ENCODE measurements at places on chromosomes 11 and 22. TPM values are rescaled to one million over a fixed set of nuclear protein-coding genes. Genes with fewer than 3 reads are reported as not detected.

DNA sequence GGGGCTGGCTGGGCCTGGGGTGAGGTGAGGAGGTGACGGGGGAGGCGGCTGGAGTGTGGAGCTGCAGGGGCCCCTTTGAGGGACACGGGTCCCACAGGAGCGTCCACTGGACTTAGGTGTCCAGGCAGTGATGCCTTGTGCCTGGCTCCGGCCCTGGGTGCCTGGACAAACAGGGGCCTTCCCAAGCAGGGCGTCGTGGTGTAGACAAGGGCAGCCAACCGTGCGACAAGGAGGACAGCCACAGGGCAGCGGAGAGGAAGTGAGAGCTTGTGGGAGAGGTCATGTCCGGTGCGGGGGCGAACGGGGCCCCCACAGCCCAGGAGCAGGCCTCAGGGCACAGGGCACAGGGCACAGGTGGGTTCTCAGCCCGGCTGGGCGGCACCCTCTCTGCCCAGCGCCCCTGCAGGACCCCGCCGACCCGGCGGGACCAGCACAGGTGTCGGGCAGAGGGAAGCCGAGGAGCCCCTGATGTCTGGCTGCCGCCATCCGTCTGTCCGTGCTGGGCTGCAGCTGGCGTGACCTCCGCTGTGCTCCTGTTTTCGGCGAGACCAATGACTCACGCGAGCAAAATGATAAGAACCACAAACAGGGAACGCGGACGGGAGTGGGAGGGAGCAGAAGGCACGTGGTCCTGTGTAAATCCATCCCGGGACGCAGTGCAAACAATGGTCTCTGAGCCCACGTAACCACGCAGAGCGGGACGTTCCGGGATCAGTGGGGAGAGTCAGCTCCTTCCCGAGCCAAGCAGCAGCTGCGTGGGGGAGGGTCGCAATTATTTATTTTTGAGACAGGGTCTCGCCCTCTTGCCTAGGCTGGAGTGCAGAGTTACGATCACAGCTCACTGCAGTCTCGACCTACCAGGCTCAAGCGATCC is 49.1 kb upstream of the A4GALT start:
- peak overlapping the region; percentile 8 for H3K27ac ChIP-seq
- H3K4me1 ChIP-seq: peaks cover 30% of the 10 kb centered on the region
- peak overlapping the region; percentile 51 for H3K4me3 ChIP-seq
- no peaks in the 10 kb centered on the region for H3K36me3 ChIP-seq
- DNase-seq: peak; percentile 66
- no peaks in the 10 kb centered on the region for H3K27me3 ChIP-seq

Gene POU2AF3
- total RNA-seq: 0.38 TPM

Gene KCNE3
- 4.3 TPM for total RNA-seq

Gene SCGB1C1
- total RNA-seq: not detected

DNA sequence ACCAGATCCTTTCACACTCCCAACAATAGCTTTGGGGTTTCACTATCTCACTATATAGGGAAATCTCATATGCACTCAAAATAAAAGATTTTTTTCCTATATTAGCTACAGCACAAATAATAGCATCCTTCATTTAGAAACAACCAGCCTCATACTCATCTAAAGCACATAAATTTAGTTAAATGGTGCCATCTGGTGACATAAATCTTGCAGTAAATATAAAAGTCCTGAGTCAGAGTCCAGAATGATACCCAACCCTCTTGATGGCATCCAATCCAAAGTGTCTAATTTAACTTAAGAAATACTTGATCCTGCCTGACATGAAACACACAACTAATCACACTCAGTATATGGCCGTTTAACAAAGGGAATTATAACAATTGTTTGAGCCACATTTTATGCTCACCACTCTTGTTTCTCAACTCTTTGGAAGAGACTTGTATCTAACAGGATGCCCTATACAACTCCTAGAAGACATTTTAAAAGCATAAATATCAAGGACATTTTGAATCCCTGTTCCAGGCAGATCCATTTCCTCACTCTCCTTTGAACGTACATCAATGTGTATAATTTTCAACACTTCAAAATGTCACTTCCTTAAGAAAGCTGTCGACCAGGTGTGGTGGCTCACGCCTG is 36.2 kb downstream of the DLG2 start:
- no peaks in the 10 kb centered on the region for H3K36me3 ChIP-seq
- no peaks in the 10 kb centered on the region for H3K27me3 ChIP-seq
- H3K27ac ChIP-seq: no peak overlapping the region
- H3K4me3 ChIP-seq: no peak overlapping the region

DNA sequence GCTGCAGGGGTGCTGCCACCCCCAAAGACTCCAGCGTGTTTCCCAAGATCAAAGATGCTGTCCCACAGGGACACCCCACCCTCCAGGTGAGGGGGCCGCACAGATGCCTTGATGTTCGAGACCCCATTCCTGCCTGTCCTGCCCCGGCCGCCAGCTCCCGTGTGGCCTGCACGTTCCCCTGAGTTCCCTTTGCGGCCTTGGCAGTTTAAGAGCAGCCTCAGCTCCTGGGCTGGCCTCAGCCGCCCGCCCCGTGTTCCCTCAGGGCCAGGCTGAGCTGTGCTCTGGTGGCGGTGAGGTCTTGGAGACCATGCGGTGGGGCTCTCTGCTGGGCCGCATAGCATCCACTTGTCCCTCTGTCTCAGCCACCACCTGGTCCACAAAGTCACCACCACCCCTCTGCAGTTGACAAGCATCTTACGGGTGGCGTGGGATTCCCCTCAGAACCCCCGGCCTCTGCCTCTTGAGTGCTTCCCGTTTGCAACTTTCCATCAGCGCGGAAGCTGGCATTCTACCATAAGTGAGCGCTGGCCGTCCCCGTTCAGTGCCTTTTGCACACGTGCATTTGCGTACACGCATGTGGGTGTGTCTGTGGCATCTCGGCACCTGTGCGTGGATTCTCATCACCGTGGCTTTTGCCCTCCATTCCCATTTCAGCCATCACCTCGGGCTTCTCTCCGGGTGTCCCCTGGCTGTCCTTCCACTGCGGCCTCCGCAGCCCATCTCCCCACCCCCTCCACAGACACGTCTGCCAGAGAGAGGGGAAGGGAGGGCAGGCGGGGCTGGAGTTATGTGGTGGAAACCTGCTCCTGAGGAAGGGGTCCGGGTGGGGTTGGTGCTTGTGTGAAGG is 35.9 kb downstream of the CTTN start:
- no peak overlapping the region for H3K27ac ChIP-seq
- no peak for DNase-seq
- no peaks in the 10 kb centered on the region for H3K27me3 ChIP-seq
- no peak overlapping the region for H3K4me3 ChIP-seq

DNA sequence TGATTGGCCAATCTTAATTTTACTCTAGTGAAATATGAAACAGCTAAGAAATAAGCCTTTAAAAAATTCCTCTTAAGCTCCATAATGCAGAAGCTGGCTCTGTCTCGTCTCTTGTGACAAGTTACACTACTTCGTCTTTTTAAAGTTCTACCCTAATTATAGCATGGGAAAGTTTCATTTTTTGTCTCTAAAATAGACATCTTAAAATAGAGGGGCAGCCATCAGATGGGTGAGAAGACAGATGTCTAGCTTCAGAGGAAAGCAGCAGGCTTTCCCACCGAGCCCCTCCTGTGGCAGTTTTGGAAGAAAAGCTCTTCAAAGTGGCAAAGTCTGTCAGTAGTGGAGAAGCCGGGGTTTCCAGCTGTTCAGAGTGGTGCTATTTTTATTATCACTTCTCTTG is 39.5 kb downstream of the XRRA1 start:
- no peak for DNase-seq
- peaks cover 43% of the 10 kb centered on the region for H3K36me3 ChIP-seq
- peaks cover 17% of the 10 kb centered on the region for H3K4me1 ChIP-seq
- no peak overlapping the region for H3K27ac ChIP-seq
- no peaks in the 10 kb centered on the region for H3K27me3 ChIP-seq

DNA sequence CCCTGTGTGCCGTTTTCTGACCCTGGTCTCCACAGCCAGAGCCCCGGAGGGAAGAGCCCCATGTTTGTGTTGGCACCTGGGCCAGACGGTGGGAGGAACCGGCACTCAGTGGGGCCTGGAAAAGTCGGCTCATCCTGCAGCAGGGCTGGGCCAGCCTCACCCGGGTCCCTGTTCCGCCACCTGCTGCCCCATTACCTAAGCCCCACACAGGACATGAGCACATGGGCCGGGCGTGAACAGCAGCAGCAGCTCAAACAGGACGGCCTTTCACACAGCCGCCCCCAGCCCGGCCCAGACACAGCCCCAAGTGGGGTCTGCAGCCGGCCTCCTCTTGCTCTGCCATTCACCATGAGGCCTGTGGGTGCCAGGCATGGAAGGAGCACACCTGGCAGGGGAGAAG is 302.4 kb downstream of the MN1 start:
- peaks cover 4% of the 10 kb centered on the region for H3K27me3 ChIP-seq
- H3K36me3 ChIP-seq: no peaks in the 10 kb centered on the region
- DNase-seq: no peak
- H3K4me3 ChIP-seq: no peak overlapping the region
- no peak overlapping the region for H3K27ac ChIP-seq

Gene FZD4
- total RNA-seq: 26.5 TPM

DNA sequence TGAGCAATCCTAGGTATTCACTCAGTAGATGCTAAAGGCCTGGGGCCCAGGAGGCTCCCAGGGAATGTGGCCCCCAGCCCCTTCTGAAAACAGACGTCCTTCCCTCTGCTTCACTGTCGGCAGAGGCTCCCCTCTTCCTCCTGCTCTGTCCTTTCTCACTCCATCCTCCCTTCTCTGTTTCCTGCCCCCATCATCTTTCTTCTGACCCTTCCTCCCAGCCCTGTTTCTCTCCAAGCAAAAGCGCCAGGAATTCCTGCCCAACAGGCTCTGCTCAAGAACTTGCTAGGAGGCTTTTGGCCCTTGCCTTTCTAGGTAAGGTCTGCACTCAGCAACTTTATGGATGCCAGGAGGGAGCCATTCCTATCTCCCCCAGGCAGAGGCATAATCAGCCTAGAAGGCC is 300.5 kb downstream of the NTM start:
- H3K27ac ChIP-seq: no peak overlapping the region
- DNase-seq: no peak
- H3K36me3 ChIP-seq: no peaks in the 10 kb centered on the region
- no peaks in the 10 kb centered on the region for H3K4me1 ChIP-seq
- H3K27me3 ChIP-seq: peaks cover 36% of the 10 kb centered on the region

- DNase-seq: no peak
- peaks cover 41% of the 10 kb centered on the region for H3K4me1 ChIP-seq
- H3K36me3 ChIP-seq: peaks cover 15% of the 10 kb centered on the region
These were observed 912 bp downstream of the VPS51 start for GRCh38 chr11:65096926-65097325.

DNA sequence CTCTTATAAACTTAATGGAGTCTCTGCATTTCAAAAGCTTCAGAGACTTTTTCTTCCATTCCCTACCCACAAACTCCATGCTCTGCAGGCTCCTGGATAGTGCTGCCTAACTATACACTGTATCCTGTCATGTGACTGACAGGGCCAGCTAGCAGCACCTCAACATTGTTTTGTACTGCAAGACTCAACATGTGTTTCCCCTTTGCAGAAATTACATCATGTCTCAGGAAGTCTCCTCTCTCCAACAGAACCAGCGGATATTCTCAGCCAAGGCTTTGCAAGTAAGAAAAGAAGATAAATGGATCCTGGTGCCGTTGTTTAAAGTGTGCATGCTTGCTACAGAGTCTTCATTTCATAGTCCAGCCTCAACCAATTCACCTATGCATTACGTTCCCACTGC is 164.0 kb upstream of the UBASH3B start:
- H3K4me3 ChIP-seq: no peak overlapping the region
- H3K27ac ChIP-seq: peak overlapping the region; percentile 50
- H3K27me3 ChIP-seq: no peaks in the 10 kb centered on the region
- H3K36me3 ChIP-seq: no peaks in the 10 kb centered on the region
- DNase-seq: no peak

All from left ventricle myocardium inferior (tissue), 1 donor.